ENCODE measurements at places on chromosomes 12 and 14. TPM values are rescaled to one million over a fixed set of nuclear protein-coding genes. Genes with fewer than 3 reads are reported as not detected.

- DNase-seq: no peak
Observed at GRCh38 chr12:102735104-102735503, 181.9 kb downstream of the PAH start.

DNA sequence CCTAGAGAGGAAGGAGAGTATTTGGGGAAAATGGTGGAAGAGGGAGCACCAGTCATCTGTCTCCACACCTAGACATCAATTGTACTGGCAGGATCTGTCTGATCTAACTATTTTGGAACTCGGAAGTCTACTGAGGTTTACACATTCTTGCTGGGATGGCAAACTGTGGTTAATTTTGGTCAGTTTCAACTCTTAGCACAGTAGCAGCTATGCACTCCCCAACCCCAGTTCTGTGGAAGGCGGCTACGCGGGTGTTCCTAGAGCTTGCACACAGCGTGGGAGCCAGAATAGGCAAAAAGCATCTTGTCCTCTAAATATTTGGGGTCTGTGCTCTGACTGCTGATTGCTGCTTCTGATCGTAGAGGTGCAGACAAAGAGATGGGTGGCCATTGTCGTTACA is 33.8 kb downstream of the TECPR2 start:
- no peak for DNase-seq

DNA sequence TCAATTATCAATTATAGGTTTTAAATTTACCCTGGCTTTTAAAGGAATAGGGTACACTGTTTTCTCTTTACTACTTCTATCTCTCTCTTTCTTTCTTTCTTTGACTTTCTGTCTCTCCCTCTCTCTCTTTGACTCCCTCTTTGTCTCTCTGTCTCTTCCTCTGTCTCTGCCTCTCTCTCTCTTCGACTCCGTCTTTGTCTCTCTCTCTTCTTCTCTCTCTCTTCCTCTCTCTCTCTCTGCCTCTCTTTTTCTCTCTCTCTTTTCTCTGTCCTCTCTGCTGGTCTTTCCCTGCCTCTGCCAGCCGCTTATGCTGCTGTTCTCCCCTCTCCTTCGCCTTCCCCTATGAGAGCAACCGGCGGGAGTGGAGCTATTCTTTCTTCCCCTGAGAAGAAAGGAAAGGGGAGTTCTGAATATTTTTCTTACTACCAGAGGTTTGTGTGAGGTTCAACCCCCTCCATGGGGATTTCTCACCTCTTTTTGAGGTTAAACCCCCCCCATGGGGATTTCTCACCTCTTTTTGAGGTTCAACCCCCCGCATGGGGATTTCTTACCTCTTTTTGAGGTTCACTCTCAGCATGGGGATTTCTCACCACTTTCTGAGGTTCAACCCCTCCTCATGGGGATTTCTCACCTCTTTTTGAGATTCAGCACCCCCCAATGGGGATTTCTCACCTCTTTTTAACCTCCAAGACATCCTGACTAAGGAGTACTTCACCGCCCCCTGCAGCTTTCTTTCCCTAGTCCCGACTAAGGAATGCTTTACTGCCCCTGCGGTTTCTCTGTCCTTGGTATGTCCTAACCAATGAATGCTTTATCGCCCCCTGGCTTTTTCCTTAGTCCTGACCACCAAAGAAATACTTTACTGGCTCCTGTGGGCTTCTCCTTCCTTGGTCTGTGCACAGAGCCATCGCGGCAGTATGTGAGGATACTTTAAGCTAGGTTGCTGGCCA is 27.4 kb upstream of the DDHD1 start:
- no peak for DNase-seq

DNA sequence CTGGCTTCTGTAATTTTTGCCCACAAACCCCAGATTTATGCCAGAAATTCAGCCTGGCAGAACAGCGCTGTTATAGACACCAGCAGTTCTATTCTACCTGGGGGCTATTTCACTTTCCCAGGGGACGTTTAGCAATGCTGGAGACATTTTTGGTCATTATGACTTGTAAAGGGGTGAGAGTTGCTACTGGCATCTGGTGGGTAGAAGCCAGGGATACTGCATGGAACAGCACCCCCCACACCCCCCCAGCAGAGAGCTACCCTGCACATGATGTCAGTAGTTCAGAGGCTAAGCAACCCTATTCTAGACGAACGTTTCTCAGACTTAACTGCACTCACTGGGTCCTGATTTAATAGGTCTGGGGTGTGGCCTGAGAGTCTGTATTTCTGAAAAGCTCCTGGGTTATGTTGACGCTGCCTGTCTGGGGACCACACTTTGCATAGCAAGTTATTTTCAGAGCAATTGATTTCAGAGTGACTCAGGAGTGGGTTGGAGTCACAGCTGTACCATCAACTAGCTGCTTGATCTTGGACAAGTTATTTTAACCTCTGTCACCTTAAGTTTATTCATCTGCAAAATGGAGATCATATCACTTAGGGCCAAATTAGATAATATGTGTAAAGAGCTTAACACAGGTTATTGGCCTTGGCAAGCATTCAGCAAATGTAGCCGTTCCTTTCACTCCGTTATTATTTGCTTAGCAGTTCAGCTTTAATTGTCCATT is 48.5 kb downstream of the CHST11 start:
- DNase-seq: no peak

DNA sequence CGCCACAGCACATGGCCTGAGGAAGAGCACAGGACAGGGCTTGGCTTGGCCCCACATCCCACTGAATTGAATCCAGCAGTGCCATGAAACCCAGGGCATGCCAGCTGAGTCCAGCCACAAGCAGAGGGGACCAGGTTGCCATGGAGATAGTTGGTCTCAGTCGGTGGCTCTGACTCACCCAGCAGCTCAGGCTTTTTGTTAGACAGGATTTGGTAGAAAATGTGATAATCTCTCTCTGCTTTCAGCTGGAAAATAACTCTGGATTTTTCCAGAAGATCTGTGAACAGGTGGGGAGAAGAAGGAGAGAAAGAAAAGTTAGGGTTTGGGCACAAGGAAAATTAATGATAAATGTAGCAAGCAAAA is 4.8 kb downstream of the MYH7 start:
- no peak for DNase-seq

GRCh38 chr12:7647071-7647470 is 18.6 kb downstream of the APOBEC1 start:
- DNase-seq: no peak

DNA sequence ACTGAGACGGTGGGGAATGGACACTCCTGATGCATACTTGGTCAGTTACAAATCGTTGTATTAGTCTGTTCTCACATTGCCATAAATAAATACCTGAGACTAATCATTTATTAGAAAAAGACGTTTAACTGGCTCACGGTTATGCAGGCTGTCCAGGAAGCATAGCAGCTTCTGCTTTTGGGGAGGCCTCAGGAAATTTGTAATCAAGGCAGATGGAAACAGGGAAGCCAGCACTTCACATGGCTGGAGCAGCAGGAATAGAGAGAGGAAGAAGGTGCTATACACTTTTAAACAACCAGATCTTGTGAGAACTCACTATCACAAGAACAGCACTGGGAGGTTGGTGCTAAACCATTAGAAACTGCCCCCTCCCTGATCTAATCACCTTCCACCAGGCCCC is 418.2 kb downstream of the FLRT2 start:
- no peak for DNase-seq

DNA sequence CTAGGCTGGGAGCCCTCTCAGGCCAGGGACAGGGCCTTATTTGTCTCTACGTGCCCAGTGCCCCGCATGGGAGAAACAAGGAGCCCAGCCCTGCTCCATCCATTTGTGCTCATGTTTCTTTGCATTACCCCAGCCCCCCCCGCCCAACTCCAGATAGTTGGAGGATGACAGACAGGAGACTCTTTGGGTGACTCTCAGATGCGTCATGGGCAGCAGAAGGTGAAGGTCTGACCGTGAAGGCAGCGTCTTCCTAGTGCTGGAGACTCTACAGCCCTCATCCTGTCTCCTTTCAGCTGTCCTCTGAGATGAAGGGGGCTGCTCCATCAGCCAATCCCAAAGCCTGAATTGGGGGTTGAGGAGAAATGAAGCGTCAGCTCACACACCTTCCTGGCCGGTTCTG is 283 bp upstream of the PSMB11 start:
- DNase-seq: no peak

- no peak for DNase-seq
Observed at GRCh38 chr12:132886529-132887477, 602 bp downstream of the CHFR start.

GRCh38 chr14:53109105-53110041 is 43.8 kb downstream of the DDHD1 start:
- no peak for DNase-seq

DNA sequence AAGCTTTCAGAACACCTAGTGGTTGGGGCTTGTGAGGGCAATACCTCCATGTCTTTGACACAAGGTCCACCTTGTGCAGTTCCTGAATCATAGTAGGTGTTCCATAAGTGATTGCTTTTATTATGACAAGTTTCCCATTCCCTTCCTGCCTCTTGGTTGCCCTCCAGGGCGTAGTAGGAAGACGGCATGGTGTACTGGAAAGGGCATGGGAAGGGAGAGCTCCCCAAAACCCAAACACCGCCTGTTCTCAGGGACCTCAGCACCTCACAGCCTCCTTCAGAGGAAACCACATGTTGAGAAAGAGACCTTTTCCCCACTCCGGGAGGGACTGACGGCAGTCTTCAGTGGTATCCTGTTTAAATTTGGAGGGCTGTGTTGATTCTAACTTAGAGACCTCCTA is 21.1 kb downstream of the EVL start:
- DNase-seq: no peak

DNA sequence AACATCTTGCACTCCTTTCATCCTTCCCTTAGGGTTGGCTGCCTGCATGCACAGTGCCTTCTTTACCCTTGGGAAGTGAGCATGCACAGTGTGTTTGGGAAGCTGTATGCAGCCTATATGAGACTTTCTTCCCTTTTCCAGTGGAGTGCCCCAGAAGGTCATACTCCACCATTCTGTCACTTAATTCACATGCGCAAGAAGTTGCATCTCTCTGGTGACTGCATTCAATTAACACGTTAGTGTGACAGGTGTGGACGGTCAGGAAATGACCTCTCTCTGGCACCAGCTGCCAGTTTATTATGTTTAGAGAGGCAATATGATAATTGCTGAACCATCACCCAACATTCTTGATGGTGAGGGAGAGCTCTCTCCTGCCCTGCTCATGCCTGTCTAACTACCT is 770.0 kb downstream of the FLRT2 start:
- DNase-seq: no peak

- no peak for DNase-seq
Observed at GRCh38 chr12:76501390-76501789, 58.2 kb downstream of the OSBPL8 start.

DNA sequence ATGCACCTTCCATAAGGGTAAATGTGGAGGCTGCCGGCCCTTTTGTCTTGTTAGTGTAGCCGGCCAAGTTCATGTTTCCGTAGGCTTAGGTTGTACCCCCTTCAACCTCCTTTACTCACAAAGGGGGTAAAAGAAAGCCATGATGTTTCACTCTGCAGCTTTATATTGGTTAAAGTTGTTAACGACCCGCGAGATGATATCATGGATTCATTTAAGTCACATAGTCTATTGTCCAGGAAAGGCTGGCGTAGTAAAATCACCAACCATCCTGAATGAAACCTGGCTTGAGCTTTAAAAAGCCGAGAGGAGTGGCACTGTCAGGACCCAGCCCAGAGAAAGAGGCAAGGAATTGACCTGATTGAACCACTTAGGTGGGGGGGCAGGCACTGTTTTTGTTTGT is 1.3 kb downstream of the UNG start:
- DNase-seq: no peak

- no peak for DNase-seq
Observed at GRCh38 chr12:7667125-7667524, 1.4 kb upstream of the APOBEC1 start.

GRCh38 chr12:105084251-105085250 is at the start of gene ALDH1L2:
Gene ALDH1L2 (minus strand): TSS chr12:105084458. CDS start chr12:105084436, 22 bp downstream.
- DNase-seq: peak; percentile 93

- no peak for DNase-seq
Observed at GRCh38 chr12:64006211-64006825, 161.8 kb downstream of the SRGAP1 start.

GRCh38 chr12:946631-947030 is 2.9 kb downstream of the RAD52 start:
- no peak for DNase-seq

DNA sequence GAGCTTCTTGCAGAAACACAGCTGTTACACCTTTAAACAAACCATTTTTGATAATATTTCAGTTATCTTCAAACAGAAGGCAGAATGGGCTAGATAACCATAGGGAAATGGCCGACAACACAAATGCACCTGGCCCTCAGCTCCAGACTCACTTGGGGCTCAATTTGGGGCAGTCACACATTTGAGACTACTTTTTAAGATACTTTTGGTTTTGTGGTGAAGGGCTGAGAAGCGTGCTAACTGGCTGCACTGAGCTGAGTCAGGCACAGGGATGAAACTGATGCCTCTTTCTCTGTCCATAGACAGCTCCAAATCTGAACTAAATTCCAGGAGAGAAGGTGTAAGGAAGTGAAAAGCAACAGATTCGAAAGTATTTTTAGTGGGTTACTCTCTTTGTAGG is 18.5 kb upstream of the GRIP1 start:
- DNase-seq: no peak

GRCh38 chr12:109864916-109865315 is 15.4 kb downstream of the GLTP start:
- DNase-seq: no peak

RDH5 gene
- total RNA-seq: 12.9 TPM

SLC6A15 gene
- not detected for total RNA-seq

MYBPC1 gene
- 7.3 TPM for total RNA-seq

TAS2R50 gene
- not detected for total RNA-seq

TMEM121 gene
- 3.4 TPM for total RNA-seq

TAS2R20 gene
- 0.46 TPM for total RNA-seq

MUCL1 gene
- not detected for total RNA-seq

SOAT2 gene
- not detected for total RNA-seq
